Left lung (tissue), 14 donors: ENCODE measurements at places on chromosomes 7 and 10.
A peak's percentile ranks its signal among the peaks of the same experiment; 100 is the strongest.

GRCh38 chr7:123901101-123901500, 23.9 kb upstream of the SPAM1 start:
- DNase-seq: no peak

GRCh38 chr10:99369551-99369950, 40.4 kb downstream of the CNNM1 start:
- DNase-seq: no peak

GRCh38 chr7:127504715-127505114, 80.7 kb downstream of the GCC1 start:
- no peak for DNase-seq

- DNase-seq: no peak
Observed at GRCh38 chr10:113360870-113361269, 192.0 kb upstream of the HABP2 start.

- no peak for DNase-seq
Observed at GRCh38 chr7:98762620-98763019, 107.2 kb downstream of the TMEM130 start.

- DNase-seq: no peak
Observed at GRCh38 chr7:141257597-141257996, 183.7 kb downstream of the TMEM178B start.

DNA sequence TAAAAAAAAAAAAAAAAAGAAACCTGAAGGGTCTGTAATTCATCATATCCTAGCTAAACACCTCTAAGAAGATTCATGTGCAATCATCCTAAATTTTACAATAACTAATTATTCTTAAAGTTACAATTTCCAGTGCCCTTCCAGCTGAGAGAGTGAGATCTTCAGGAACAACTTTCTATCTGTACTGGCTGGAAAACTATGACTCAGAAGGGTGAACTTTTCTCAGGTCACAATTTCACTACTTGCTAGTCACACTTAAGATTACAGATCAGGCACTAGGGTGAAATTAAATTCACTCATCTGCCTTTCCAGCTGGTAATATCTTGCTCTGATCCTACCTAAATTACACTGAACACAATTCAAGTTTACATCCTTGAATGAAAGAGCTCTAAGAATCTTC, 158.8 kb downstream of the ANK3 start:
- no peak for DNase-seq

- peak; percentile 77 for DNase-seq
Observed at GRCh38 chr10:28806951-28807759, 129.8 kb downstream of the BAMBI start.

- DNase-seq: no peak
Observed at GRCh38 chr7:15915686-15916293, 229.3 kb upstream of the MEOX2 start.

DNA sequence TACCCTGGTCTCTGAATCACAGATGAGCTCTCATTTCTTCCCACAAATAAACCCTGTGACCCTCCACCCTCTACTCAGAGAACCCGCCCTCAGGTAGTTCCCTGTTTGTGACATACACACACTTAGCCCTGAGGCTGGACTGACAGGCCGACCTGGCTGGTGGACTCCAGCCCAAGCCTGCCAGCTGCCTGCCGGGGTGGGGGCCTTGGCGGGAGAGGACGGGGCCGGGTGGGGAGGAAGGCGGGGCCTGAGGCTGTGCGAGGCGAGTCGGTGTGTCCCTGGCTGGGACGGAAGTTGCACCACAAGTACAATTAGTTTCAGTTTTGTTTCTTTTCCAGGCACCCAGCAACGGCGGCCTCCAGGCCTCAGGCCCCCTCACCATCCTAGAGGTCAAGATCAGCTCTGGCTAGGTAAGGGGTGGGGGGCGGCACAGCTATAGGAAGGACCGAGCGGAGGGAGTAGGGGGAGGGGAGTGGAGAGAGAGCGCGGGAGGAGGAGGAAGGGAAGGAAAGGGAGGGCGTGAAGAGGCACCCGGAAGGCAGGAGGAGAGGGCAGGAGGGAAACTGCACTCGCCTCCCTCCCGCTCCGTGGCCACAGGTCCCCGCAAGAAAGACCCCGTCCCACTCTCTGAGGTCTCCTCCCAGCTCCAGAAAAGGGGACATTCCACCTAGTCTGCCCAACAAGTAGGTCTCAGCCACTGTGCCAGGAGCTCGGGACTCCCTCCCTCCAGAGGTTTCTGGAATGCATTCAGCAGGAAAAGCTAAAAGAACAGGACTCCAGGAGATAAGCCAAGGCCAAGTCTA, at the start of gene TRIM56:
TSS of gene TRIM56 (plus strand) at position 320 of the 803 bp plus-strand sequence. CDS start 1,832 bp downstream, outside the sequence.
- peak; percentile 78 for DNase-seq

- DNase-seq: no peak
Observed at GRCh38 chr7:4138866-4139265, 543.2 kb upstream of the FOXK1 start.

DNA sequence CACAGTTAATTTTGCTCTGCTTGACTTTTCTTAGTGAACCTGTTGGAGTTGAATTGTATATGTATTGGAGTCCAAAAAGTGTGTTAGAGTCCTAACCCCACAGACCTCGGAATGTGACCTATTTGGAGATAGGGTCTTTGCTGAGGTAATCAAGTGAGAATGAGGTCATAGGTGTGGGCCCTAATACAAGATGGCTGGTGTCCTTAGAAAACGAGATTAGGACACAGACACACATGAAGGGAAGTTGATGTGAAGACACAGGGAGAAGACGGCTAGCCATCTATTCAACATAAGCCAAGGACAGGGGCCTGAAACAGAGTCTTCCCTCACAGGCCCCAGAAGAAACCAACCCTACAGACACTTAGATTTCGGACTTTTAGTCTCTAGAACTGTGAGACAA, 260.6 kb upstream of the NEBL start:
- DNase-seq: no peak

DNA sequence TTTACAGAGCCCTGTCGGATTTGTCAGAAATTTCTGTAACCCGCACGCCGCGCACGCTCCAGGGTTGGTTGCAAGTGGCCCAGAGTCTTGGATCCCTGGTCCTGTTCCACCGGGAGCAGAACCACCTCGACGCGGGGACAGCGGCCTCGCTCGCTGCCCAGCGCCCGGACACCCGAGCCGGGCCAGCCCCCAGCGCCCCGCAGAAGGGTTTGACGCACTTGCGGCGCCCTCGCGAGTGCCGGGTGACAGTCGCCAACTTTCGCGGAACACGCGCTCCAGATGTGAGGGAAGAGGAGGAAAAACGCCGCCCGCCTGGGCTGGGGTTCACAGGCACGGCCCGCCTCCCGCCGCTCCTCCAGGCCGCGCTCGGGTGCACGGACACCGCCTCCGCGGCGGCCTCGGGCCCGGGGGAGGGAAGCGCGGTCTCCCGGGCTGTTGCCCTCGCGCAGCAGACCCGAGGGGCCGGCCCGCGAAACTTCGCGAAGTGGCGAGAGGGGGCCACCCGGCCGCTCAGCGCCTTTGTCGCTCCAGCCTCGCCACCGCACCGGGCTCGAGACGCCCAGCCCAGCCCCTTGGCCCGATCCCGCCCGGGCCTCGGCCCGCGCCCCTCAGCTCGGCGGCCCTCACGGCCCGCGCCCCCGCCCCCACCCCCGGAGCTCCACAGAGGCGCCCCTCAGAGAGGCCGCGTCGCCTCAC, 514 bp downstream of the RNF216 start:
- peak; percentile 26 for DNase-seq

DNA sequence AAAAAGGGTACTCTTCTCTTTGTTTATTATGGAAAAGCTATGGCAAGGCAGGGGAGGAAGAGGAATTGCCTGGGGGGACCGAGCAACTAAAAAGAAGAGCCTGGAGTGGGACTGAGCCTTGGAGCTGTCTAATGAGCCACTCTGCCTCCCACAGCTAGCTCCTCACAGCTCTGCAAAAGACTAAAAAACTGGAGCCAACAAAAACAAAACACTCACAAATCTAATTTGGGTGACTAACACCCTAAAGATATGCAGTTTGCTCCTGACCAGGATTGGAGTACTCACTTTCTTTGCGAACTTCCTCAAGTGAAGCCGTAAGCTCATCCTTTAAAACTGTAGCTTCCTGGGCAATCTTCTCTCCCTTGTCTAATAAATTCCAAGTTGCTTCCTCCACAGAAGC, 89.4 kb downstream of the CTNNA3 start:
- no peak for DNase-seq

DNA sequence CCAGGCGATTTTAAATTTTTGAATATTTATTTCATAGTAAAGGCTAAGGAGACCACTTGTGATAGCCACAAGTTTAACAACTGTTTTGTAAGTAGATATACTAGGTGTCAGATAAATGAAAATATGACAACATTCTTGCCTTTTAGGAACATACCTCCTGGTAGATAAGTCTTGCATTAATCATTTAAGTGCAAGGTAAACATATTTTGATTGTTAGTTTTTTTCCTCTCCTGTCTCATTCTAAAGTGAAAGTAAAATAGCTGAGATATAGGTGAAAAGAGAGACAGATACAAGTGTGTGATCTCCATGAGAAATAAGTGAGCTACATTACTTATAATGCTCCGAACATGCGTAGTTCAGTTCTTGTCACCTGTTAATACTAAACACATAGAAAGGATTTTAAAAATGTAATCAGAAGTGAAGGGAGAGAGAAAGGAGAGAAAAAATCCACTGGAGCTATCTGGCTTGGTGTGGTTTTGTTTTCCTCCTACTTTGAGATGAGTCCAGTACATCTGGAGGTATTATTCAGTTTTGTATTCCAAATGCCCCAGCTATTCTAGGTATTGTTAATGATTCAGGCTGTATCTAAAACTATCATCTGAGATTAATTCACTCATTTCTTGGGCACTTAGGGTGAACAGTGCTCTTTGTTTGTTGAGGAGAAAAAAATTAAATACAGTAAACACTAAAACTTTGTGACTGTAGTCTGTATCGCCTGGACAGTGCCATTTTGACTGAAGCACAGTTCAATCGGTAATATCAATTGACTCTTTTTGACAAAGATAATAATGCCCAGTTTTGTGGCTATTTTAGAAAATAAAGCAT, 21.2 kb downstream of the GLCCI1 start:
- DNase-seq: no peak

DNA sequence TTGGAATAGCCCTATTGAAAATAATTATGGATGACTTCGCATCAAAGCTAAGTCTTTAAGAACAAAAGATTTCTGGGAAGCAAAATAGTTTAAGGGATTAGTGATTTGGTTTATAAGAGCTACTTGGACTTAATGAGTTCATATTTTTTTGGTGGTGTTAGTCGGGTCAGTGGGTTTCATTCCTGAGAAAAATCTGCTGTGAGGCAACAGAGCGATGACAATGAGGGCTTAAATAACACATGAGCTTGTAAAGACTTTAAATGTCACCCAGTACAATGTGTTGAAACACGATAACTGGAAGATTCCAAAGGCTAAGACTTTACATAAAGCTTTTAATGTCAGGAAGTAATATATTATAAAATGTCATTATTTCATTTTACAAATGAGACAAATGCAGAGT, 178.8 kb downstream of the ARL4A start:
- no peak for DNase-seq

- no peak for DNase-seq
Observed at GRCh38 chr7:100968650-100969049, 715 bp upstream of the MUC12 start.

DNA sequence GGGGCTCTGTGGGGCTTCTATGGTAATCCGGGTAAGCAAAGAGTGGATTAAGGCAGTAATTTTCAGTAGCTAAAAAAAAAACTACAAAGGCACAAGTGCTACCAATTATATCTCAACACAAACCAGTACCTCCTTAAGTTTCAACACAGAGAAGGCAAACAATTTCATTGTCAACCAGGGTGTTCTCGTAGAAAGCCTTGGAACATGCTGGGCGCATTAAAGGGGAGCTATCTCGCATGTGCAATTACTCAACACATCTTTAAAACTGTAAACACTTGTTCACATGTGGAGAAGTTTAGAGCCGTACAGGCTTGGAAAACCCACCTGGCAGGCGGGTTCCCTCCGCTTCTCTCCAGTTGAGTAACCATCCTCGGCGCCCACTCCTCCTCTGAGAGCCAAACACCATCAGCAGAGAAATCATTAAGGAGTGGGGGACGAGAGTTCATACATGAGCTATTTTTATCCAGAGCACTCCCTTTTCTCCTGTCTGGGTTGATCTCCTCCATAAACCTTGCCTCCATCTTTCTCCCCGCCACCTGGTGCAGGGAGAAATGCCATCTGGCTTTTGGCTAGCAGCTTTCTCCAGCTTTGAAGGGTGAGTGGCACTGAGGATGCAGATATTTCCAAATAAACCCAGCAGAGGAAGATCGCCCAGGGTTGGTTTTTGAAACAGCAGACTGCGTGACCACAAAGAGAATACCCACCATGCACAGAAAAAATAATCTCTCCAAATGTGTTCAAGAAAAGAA, 287.1 kb downstream of the WDR11 start:
- no peak for DNase-seq

- DNase-seq: no peak
Observed at GRCh38 chr7:26013551-26014083, 138.4 kb upstream of the NFE2L3 start.

DNA sequence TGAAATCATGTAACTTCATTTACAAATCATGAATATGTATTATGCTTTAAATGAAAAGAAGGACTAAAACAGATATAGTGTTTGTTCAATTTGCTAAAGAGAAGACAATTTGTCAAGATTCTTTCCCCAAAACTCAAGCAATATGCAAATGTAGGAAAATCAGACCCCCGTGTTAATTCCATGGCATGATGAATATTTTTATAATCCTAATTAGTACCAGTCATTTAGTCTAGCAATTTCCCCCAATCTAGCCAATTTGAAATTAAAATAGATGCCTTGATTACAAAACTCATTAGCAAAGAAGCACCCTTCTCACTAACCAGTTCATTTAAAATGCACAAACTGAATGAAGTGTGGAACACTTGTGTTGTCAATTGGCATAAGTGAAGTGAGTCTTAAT, 347.6 kb downstream of the SORCS3 start:
- no peak for DNase-seq

DNA sequence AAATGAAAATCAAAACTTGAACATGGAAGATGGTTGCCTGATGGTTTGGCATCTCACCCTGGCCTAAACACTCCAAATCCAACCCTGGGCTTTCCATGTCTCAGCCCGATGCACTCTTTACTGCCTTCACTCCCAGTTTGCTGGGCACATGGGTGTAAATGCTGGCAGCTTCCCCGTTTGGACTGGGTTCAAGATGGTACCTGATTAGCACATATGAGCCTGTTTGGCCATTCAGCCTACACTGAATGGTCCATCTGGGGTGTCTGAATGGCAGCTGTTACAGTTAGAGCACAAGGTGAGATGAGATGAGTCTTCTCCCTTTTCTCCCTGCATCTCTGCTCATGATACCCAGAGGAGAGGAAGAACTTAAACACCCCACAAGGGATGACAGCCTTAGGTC, 37.1 kb downstream of the ATXN7L1 start:
- no peak for DNase-seq

DNA sequence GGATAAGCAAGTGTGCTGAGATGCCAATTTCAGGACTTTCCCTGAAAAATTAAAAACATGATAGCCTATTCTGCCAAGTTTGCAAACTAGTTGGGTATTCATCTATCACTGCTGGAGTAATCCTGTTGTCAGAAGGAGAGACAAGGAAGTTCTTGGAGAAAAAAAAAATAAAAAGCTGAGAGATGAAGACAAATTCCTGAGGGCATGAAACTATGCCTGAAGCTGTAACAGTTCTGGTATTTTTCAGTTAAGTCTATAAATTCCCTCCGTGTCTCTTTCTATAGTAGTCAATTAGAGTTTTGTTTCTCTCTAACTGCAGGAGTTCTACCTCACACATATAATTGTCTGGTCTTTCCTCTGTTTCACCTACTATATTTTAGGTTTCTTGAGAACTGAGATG, 95.7 kb downstream of the DGKB start:
- no peak for DNase-seq
